ENCODE measurements at places on chromosomes 1 and 21.

GRCh38 chr21:28769683-28770082 is 223.0 kb downstream of the LTN1 start:
- DNase-seq = peak; percentile 37

DNA sequence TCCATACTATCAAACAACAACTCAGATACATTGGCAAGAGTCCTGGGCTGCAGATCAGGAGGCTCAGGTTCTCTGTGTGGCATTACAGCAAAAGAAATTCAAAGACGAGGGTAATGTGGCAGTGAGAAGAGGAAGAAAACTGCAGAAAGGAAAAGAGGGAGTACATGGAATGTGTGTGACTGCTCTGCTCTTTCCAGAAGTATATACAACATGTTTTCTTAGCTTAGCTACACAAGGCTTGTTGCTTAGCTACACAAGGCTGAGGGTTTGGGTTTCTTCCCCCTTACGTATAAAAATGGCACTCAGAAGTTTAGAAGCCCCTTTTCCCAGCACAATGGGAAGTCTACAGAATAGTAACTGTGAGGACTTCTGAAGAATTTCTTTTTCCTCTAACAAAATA is 86.0 kb downstream of the PRRX1 start:
- no peak for DNase-seq

GRCh38 chr1:11648732-11649158 is 5.5 kb downstream of the FBXO2 start:
- peak; percentile 22 for DNase-seq

- no peak for DNase-seq
Observed at GRCh38 chr1:220462752-220463151, 65.2 kb upstream of the MARK1 start.

DNA sequence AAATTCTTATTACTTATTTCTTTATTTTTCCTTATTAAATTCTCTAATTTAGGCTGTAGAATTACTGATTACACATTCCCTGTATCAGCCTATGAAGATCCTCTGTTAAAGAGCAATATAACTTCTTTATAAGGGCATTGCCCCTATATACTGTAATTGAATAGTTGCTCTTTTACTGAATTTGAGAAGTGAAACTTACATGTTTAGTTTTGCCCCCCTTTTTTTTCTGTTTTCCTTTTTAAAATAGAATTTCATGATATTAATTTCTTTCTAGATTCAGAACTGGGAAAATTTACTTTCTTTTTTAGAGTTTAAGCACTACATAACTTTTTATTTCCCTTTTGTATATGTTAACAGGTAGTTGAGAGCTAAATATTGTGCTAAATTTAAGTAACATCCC is 29.5 kb upstream of the PGM1 start:
- DNase-seq = no peak

- DNase-seq = no peak
Observed at GRCh38 chr1:151134396-151134795, 12.0 kb downstream of the SEMA6C start.

DNA sequence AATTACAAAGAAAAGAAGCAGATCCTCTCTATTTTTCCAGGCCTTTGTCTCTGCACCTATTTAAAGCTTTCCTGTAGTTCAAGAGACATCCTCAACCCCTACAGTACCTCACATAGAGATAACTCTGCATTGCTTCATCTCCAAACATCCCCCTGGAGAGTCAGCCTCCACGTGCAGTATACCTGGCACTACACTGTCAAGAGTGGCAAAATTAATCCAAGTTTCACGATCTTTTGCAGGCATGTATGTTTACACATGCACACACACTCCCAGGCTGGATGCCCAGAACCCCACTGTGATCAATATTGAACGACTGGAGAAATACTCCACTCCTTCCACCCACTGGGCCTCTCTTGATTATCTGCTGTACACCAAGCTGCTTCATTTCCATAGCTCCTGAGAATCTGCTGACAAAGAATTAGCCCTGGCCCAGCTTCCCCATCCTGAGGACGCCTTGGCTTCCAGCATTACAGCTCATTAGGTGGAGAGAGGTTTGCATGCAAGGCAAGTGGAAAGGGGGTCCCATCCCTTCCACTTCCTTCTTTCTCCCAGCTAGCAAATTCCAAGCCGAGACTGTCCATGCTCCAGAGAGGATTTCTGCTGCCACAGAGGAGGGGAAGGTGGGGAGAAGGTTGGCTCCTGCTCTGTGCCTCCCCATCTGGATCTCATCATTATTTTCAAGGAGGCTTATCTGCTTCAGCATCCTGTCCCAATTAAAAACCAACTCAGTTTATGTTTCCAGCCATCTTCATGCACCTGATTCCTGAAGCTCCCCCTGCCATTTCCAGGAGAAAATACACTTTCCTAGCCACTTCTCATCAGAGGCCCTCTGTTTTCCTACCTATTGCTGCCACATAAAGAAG is 66.5 kb upstream of the GOLT1A start:
- DNase-seq = no peak

DNA sequence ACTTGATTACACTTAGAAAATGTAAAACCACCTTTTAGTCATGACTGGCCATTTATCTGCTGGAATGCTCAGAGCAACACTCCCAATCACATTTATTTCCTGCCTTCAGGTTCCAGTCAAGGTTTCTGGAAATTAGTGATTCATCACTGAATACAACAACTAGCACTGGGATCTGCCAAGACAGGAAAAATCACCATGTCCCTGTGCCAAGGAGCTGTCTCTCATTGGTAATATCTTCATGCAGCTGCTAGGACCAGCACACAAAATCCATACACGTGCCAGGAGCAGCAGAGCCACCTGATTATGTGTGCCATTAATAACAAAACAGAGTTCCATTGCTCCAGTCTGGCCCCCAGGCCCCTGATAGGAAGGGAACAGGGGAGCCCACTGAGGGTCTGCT is 194.6 kb downstream of the TNR start:
- DNase-seq = peak; percentile 68

GRCh38 chr1:147821883-147822282 is 61.5 kb upstream of the GJA5 start:
- DNase-seq = no peak

- DNase-seq = peak; percentile 89
Observed at GRCh38 chr1:177800400-177801088, 169.3 kb downstream of the SEC16B start.

- DNase-seq = no peak
Observed at GRCh38 chr1:56572334-56573050, 6.9 kb downstream of the PLPP3 start.

GRCh38 chr1:15048437-15048980 is 105.0 kb upstream of the TMEM51 start:
- no peak for DNase-seq

DNA sequence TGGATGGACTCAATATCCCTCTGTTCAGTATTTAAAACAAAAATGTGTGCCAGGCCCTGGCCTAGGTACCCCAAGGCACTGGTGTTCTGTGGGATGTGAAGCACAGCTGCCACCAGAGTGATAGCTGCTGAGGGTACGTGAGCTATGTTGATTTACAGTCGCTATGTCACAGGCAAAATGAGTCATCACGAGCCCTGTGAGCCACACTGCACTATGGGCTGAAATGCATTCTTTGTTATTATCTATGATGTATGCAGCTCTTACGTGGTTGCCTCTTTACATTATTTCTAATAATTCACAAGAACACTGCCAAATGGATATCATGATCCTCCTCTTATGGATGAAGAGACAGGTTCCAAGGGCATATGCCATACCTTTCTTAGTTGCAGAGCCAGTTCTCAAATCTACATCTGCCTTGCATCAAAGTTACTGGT is 2.1 kb downstream of the TEX38 start:
- DNase-seq = no peak

DNA sequence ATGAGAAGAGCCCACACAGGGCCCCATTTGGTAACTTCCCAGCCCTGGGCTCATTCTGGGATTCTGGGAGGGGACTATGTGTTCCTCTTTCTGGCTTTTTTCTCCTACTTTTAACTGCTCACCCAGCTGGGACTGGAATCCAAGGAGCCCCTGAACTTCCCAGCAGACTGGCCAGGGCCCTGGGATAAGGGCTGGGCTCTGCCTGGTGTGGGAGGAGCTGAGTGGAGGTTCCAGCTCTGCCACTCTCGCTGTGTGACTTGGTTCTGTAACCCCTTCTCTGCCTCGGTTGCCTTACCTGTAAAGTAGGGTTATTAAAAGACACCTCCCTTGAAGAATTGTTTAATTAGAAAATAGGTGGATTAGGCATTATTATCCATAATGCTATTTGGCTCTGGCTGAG is 19.6 kb upstream of the EPB41 start:
- no peak for DNase-seq

- DNase-seq = no peak
Observed at GRCh38 chr1:203518541-203518940, 24.6 kb downstream of the OPTC start.

- no peak for DNase-seq
Observed at GRCh38 chr21:28821276-28822122, 171.2 kb downstream of the LTN1 start.

DNA sequence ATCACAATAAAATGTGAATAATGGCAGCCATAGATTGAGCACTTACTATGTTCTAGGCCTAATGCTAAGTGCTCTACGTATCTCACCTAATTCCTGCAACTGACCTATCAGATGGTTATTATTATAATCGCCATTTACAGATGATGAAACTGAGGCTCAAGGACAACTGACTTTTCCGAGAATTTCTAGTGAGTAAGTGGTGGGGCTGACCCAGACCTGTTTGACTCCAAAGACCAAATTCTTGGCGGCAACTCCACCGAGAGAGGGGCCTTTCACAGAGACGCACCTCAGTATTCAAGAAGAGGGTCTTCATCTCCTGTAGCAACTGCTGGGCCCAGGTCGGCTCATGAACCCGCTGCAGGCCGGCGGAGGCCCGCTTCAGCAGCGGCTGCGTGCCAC is 573 bp downstream of the TMEM234 start:
- no peak for DNase-seq

Measured in bronchial epithelial cell (primary cell).